Prostate gland (tissue), 2 donors: ENCODE measurements at places on chromosomes 1 and 21.
A peak's percentile ranks its signal among the peaks of the same experiment; 100 is the strongest.

DNA sequence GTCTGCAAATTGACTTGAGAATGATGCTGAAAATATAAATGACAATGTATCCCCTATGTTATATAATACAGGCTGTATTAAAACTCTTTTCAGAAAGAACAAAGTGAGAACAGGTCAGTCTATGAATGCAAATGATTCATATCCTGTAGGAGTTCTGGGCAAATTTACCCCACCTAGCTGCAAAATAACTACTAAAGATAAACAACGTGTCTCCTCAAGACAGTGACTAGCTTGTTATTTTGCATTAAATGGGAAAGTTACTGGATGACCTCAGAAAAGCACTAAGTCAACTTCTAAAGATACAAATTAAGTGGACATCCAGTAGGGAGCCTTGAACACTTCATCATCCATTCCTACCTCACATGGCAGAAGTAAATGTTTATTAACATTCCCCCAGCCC, 11.1 kb downstream of the RNF19B start:
- DNase-seq: no peak

DNA sequence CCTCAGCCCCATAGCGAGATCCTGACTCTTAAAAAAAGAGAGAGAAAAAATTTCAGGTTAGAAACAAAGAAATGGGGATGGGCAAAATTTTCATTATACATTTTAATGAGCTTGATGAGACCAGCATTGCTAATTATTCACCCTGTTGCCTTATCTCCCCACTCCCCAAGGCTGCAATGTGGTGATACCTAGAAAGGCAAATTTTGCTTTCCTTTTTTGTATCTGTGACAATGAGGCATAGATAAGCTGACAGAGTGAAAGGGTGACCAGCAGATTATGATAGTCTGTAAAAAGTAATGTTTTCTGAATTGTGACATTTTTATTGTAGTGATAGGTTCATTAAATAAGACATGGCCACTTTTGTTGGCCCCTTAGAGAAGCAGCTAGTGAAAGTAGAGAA, 12.9 kb downstream of the SRRM1 start:
- no peak for DNase-seq

GRCh38 chr1:36440646-36441045, 9.6 kb downstream of the OSCP1 start:
- DNase-seq: no peak

- no peak for DNase-seq
Observed at GRCh38 chr21:38714039-38714817, 91.5 kb upstream of the ETS2 start.

DNA sequence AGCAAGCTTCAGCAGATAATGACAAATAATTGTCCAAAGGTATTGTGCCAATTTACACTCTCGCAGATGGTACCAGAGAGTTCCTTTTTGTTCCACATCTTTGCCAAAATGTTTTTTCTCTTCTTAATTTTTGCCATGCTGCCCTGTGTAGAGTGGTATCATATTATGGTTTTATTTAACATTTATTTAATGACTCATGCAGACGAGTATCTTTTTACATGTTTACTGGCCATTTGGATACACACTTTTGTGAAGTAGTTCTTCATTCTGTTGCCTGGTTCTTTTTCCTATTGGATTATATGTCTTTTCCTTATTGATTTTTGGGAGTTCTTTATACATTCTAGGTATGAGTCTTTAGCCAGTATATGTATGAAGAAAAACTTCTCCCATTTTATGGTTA, 151.1 kb downstream of the PCNX2 start:
- DNase-seq: no peak

GRCh38 chr1:101346419-101346818, 109.6 kb downstream of the S1PR1 start:
- DNase-seq: no peak

GRCh38 chr1:41393716-41394368, 32.6 kb downstream of the FOXO6 start:
- no peak for DNase-seq

DNA sequence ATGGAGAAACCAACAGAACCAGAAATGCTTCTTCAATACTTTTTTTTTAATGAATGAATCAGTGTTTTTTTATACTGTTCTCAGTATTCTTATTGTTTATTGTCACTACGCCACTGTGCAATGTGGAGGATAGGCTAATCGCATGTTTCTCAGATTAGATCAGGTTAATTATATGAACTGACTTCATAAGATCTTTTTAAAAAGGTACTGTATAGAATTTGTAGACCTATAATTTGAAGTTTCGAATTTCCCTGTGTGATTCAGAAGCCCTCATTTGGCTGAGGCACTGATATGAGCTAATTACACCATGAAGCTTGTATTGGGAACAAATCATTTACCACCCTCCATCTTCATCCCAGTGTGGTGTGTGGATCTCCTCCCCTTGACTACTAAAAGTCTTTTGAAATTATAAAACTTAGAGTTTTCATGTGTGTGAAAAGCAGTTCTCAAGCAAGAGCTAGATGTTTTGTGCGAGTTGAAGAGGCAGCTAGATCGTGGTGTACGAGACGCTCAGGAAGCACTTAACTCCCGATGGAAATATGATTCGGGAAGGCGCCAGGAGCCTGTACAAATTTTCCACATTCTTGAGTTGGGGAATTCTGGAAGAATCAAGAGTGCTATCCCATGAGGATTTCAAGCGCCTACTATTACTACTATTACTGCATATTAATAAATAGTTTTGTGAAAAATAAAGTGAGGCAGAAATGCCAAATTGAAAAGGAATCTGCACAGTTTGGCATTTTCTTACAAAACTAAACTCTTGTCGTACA, 52.1 kb upstream of the KCNE2 start:
- no peak for DNase-seq

DNA sequence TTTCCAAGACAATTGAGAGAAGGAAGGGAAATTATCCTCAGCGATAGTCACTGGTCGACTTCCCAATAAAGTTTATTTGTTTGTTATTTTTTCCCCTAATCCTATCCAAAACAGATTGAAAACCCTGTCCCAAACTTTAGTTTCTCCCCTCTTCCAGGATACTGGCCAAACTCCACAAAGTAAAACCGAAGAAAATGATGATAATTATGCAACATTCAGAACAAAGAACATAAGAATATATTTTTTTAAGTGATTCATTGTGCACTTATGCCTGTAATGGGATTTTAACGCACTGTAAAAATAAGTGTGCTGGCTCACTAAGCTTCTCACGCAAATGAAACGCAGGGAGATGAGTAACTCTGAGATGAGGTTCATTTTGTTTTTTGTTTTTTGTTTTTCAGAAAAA, 6.0 kb downstream of the GLIS1 start:
- no peak for DNase-seq

GRCh38 chr1:229227298-229227919, 43.5 kb upstream of the RAB4A start:
- DNase-seq: peak; percentile 82

DNA sequence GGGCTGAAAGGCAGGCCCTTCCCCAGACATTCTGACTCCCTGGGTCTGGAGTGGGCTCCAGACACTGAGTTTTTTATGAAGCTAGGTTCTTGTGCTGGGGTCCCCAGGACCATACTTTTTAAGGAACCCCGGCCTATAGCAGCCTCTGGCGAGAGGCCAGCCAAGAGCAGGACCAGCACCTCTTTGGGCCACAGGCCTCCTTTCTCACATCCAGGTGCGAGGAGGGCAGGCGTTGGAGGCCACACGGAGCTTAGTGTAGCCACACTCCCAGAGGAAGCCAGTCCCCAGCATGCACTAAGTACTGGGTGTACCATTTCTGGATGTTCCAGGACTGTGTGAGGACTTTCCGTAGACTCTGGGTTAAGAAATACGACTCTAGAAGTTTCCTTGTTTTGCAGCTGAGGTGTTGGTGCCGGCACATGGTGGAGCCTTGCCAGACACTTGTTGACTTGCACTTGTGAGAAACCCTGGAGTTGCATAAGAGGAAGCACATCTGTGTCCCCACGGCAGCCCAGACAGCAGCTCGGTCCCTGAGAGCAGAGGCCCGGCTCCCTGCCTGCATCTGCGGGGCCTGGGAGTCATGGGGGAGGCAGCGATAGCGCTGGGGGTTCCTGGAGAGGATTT, 122.2 kb upstream of the VAMP3 start:
- DNase-seq: peak; percentile 64

- no peak for DNase-seq
Observed at GRCh38 chr1:206012086-206012859, 9.1 kb upstream of the RAB7B start.

GRCh38 chr1:101996825-101997465, at the start of gene OLFM3:
Gene OLFM3 (minus strand): TSS chr1:101996926.
- no peak for DNase-seq
